NCI-H187 (cell line): ENCODE measurements at places on chromosomes 3 and 15.

- DNase-seq: no peak
These were observed 83.1 kb downstream of the LMLN start for GRCh38 chr3:198043119-198043518.

DNA sequence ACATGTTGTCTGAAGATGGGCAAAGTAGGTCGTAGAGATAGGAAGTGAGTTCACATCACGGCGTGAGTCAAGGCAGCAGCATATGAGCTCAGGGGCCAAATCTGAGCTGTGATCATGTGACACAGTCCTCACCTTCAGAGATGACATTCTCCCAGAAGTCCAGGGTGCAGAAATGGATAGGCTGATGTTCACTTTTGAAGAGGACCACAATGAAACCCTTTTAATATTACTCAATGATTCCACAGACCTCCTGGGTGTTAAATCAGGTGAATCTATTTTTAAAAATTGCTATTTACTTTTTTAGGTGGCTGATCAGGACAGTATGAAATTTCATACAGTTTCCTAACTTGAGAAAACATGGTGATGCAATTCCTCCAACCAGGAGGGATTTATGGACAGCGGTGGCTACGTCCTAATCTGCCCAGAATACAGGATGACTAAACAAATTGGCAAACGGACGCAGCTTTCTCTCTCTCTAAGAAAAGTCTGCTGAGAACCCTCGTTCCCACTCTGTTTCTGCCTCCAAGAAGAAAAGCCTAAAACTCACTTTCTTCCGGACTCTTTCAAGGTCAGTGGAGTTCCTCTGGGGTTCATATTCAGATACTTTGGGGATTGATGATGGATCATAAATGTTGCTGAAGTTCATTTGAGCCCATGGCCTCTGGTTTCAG, 34.4 kb downstream of the B3GNT5 start:
- no peak for DNase-seq

- DNase-seq: no peak
These were observed 44.9 kb downstream of the KLF15 start for GRCh38 chr3:126312341-126312740.

GRCh38 chr3:16978234-16978920, 93.6 kb downstream of the PLCL2 start:
- DNase-seq: no peak

DNA sequence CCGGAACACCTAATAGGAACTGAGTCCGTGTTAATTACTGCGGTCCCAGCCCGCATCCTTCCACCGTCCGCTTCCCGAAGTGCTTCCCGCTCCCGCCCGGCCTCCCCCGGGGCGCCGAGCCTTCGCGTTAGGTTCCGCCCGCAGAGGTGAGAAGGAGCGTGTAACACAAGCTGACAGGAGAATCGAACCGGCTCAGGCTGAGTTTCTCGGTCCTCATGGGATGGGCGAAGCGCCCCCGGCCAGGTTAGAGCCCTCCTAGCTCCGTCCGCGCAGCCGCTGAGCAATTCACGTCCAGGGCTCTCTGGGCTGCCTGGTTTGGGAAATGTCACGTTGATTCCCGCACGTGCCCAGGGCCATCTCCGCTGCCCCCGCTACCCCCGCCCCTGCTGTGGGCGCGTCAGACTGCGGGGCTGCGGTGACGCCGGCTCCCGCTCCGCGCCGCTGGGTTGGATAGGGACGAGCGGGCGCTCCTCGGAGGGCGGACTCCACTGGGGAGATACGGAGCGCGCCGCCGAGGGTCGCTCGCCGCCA, 954 bp downstream of the CLDN11 start:
- DNase-seq: no peak

GRCh38 chr15:39908186-39908585, 11.9 kb downstream of the GPR176 start:
- no peak for DNase-seq

DNA sequence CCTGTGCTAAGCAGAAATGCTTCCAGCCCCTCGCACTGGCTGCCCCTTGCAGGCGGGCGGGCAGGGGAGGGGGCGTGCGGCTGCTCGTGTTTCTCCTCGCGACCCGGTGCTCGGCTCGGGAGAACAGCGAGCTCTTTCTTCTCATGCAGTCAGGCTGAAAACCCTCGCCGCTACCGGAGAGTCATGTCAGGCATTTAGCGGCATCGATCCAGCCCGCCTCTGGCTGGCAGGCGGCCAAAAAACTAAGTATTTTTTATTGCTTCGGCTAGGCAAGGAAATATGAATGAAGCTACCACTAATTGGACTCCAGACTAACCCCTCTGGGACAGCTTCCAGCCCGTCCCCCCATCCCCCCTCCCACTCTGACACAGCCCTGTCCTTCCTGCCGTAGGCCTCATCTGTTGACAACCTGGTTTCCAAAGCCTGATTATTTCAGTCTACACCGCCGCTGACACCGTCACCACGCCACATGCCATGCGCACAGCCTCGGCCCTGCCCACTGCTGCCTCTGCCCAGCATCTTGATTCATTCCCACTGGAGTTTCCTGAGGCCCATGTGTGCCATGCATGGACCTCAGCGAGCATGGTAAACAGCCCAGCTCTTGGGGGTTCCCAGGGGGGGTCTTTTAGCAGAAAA, 35.3 kb downstream of the TLE3 start:
- peak; percentile 95 for DNase-seq

DNA sequence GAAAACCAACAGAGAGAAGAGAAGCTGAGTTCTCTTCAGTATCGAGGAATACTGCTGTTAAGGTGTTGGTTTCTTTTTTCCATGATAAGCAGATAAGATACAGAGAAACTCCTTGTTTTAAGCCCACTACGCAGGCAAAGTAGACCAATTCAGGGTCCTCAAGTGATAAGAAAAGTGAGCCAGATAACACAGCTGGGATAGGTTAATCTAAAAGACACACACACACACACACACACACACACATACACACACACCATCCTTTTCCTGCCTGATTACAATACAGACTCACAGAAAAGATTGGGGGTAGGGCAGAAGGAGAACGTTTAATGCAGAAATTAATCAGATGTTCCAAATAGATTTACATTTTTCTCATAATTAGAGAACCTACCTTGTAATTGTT, 6.5 kb upstream of the PHLDB2 start:
- DNase-seq: no peak

DNA sequence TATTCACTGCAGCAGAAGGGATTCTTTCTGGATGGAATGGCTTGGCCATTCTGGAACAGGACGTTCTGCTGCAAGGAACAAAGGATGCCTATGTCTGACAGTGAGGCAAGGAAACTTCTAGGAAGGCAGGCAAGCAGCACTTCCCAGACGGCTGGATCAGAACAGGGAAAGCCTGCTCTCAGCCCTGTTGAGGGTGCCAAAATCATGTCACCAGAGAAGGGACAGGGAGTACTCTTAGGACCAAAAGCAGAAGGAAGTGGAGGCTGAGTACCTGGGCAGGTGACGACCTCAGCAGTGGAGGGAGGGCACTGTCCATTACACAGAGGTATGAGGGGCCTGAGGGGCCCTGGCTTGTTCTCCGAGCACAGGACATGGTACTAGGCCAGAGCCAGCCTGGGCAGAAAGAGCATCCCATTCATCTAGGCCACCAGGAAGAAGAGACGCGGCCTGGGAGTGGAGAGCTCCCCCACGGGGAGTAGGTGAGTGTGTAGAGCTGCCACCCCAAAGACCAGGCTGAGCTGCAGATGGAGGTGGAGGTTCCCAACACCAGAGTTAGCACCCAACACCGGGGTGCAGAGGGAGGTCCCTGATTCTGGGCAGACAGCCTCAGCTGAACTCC, 9.6 kb downstream of the KLF15 start:
- DNase-seq: no peak

- no peak for DNase-seq
These were observed 109.6 kb upstream of the FXR1 start for GRCh38 chr3:180802837-180803236.

DNA sequence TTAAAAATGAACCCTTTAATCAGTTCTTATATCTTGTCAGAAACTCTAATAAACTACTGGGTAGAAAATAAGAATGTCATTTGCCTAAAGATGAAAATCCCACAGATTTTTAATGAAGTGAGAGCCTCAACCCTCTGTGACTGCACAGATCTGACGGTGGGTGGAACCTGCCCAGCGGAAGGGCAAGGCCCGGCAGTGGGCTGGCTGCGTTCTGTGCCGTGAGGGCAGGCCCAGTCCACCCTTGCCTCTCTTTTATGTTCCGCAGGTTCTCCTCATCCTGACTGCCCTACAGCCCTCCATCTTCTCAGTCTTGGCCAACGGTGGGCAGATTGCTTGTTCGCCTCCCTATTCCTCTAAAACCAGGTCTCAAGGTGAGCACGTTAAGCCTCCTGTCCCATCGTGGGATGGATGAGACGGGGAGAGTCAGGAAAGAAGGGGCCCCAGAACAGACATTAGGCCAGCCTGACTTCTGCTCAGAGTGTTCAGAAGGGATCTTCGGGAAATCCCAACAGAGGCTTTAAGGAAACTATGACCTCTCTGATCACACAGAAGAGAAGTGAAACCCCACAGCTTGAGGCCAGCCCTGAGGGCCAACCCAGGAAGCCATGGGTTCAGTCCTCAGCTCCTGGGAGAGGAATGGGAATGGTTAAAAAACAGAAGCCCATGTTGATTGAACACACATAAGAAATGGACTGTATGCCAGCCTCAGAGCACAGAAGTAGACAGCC, 16.0 kb downstream of the SLC51A start:
- no peak for DNase-seq

- DNase-seq: no peak
These were observed 9.6 kb upstream of the TAGLN3 start for GRCh38 chr3:111989061-111989678.

GRCh38 chr3:128524374-128525299, 31.6 kb upstream of the GATA2 start:
- no peak for DNase-seq

- no peak for DNase-seq
These were observed 55.3 kb upstream of the VGLL4 start for GRCh38 chr3:11699083-11699427.

DNA sequence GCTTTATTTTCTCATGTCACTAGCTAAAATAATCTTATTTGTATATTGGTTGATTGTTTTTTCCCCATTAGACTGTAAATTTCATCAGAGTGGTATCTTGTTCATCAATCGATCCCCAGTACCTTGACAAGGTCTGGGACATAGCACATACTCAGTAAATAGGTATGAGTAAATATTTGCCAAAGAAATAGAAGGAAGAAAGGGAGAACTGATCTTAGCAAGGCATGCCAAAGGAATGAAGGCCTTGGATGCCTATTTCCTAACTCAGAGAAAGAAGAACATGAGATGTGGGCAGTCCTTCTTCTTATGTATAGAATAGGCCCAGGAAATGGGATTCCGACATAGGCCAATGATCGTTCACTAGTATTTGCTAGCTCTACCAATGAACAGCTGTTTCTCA, 54.7 kb downstream of the ISL2 start:
- DNase-seq: no peak

DNA sequence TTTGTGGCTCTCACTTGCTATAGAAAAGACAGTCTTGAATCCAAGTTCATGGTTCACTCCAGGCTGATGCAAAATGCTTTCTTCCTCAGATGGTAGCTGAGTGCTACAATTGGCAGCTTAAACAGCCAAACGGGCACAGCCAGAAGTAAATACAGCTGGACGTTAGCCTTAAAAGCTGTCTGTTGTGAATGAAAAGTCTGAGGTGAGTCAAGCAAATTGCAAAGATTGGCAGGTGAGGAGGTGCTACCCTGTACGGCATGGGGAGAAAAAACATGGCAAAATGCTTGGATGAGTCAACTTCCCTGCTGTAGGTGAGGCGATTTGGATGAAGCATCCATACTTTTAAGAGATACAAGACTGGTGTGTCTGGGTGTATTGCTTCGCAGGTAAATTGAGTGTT, 40.5 kb downstream of the IL5RA start:
- DNase-seq: no peak

- no peak for DNase-seq
These were observed 79.0 kb upstream of the VGLL3 start for GRCh38 chr3:87069971-87070370.

DNA sequence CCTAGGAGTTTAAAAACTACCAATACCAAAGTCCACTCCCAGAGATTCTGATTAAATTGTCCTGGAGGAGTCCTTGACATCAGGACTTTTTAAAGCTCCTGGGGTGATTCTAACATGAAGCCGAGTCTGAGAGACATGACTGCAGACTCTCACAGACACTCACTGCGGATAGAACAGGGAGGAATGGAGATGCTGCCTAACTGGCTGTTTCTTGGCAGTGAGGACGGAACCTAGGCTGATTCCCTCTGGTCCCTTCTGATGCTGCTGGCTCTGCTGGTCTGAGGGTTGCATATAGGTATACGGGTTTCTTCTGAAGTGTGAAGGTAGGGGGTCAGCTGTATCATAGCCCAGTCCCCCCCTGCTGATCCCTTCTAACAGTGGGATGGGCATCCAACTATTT, 1.3 kb upstream of the HRG start:
- no peak for DNase-seq

GRCh38 chr3:39358333-39358732, 24.8 kb upstream of the SLC25A38 start:
- DNase-seq: no peak

- no peak for DNase-seq
These were observed 353.0 kb downstream of the MAGI1 start for GRCh38 chr3:65685621-65686235.

DNA sequence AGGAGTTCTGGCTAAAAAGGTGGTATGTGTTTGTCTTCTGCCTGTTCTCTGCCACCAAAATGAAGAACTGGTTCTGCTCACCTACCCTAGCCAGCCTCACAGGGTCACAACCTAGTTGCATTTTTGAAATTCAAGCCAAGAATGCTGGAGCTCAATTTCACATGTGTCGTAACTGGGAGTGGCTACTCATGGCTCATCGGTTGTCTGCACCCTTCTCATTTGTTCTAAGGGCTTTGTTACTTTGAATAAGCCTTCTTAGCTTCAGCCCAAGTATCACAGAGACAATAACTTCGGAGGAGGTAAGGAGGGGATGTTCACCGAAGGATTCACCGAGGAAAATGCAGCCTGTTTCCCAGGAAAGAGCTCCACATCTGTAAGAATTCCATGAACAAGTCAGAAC, 134.3 kb upstream of the RARB start:
- DNase-seq: no peak

DNA sequence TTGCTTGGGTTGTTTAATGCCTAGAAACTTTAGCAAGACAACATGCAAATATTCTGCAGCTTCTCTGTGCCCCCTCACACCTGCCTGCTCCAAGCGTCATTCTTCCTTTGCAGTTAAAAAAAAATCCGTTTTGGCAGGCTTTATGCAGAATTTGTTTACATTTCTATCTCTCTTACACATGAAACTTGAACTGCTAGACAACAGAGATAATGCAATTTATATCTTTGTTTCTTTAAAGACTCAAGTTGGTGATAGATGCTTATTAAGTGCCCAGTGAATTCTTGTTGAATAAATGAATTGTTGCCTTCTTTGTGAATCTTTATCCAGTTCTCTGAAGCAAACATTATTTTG, 53.2 kb downstream of the CHST2 start:
- DNase-seq: no peak

GRCh38 chr3:108289159-108289558, 7.2 kb upstream of the HHLA2 start:
- no peak for DNase-seq

GRCh38 chr3:158160958-158161357, 51.1 kb downstream of the RSRC1 start:
- no peak for DNase-seq
